ENCODE measurements at places on chromosomes 4 and X.

- no peak for DNase-seq
These were observed 100.7 kb downstream of the SPRY1 start for GRCh38 chr4:123497340-123497739.

GRCh38 chr4:167989815-167990214, 102.5 kb upstream of the ANXA10 start:
- DNase-seq = no peak

DNA sequence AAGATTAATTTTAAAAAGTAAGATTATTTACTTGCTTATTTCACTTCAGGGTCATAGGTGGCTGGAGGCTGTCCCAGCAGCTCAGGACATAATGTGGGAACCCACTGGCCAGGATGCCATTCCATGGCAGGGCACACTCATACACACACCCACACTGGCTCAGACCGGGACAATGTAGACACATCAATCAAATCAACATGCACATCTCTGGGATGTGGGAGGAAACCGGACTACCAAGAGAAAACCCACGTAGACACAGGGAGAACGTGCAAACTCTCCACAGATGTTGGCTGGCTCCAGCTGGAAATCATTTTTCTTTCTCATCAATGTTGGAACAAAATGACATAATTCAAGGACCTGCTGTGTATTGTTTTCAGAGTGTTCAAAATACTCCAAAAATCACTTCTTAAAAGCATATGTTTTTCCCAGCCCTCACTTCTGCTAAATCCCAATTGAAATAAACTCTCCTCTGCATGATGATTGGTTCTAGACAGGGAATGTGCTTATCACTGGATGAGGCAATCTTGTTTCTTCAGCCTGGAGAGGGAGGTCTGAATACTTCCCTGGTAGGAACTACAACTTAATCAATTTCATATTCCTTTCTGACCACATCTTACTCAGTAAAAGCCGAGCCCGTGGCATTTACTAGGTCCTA, 18.6 kb upstream of the CPE start:
- no peak for DNase-seq

DNA sequence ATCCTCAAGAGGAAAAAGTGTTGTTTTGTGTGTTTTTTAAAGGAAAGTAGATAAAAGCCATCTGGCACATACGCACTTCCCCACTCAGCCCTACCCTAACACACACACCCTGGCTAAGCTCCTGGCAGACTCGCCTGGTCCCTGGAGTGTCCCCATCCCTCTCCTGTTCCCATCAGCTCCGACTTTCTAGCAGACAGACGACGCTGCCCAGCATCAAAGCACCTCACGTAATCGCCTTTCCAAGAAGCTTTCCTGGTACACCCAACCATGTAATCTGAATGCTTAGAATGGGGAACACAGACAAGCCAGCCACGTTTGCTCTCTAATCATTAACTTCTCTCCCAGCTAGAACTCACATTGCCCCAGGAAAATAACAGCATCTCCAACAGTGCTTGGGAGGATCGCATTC, 116.2 kb downstream of the AFAP1 start:
- no peak for DNase-seq

GRCh38 chrX:74420196-74421035, 877 bp upstream of the SLC16A2 start:
- no peak for DNase-seq

DNA sequence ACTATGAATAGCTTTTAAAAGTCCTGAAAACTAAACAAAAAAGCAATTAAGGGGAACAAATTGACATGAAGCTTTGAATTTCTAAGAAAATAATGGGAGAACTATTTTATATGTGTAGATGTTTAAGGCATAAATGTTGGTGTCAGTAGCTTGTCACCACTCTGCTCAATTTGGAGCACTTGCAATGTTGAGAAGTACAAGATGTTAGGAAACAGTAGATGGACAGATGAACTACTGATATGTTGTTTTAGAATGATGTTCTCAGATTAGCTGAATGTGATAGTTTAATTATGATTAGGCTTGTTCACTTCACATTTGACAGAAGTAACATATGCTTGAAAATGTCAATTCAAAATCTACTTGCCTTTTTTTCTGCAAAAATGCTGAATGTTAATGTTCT, 525.7 kb upstream of the IGFBP7 start:
- no peak for DNase-seq

DNA sequence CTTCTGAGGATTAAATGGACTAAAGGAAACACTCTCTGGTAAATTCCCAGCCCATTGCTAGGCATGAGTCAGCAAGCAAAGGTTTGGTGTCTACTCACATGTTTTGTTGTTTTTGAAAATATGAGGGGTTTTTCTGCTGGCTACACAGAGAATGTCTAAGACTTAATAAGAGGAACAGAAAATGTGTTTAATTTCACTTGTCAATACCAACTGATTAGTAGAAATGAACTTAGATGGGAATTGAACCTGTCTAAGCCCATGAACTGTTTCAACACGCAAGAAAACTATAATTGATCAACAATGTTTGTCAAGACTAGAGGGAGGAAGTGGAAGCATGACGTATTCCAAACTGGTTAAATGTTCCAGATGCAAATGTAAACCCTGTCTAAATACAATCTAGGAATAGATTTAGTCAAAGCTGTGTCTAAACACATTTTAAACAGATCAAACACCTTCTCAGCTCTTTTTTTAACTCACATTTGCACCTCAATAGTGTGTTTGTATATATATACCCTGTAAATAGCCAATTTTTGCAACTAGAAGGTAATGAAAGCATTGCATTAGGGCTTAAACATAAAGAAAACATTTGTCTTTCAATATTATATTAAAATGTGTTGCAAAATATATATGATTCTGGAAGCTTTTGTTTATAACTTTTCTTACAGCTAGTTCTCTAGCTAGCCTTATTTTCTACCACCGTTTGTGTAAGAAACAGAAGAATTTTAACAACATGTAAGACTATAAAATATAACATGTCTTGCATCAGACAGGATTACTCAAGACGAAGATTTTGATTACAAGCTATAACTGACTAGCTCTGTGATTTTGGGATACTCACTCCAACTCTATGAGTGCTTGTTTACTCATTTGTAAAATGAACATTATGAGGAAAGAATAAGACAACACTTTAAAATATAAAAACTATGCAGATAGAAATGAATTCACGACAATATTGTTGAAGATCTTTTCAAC, 607.8 kb downstream of the FSTL5 start:
- no peak for DNase-seq

- DNase-seq = no peak
These were observed 50.8 kb upstream of the NPFFR2 start for GRCh38 chr4:71980976-71981375.

GRCh38 chr4:152951348-152951747, 15.2 kb downstream of the FHDC1 start:
- DNase-seq = no peak

DNA sequence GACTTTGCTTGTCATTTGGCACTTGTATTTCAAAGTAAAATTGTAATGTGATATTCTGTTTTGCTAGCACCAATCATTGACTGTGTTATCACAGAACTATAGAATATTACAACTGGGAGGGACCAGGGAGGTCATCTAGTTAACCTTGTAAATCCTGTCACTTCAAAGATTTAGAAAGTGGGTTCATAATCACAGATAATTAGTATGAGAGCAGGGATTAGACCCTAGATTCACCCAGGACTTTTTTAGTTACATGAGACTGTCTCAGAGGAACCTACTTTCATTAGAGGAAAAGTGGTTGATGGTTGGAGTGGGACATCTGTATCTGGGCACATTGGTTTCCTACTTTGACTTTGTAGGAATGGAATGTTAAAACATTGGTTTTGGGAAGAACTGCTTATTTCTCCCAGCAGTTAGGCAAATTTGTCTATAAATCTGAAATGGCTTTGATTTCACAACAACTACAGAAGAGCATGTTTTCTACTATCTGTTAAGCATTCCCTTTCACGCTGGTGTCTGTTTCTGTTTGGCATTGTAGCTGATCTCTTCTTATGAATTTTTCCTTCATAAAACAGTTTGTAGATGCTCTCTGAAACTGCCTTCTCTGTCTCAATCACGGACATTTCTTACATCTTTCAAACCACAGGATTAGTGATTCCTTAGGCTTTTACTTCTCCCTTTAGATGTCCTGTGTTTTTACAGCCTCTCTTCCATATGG, 144.1 kb downstream of the DIPK2B start:
- no peak for DNase-seq

DNA sequence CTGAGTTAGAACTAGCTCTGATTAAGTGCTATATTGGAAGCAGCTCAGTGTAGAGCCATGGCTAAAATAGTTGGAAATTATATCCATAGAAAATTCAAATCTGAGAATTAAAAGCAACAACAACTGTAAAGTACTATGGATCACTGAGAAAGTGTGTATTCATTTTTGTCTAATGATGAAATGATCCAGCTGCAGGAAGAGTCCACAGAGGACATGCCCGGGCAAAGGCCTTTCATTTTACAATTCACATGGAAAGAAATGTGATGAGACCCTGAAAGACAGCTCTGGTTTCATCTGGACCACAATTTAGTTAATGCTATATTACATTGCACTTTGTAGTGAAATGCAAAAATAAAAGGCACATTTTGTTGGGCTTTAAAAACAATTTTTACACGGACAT, 196.8 kb upstream of the FAT1 start:
- no peak for DNase-seq

DNA sequence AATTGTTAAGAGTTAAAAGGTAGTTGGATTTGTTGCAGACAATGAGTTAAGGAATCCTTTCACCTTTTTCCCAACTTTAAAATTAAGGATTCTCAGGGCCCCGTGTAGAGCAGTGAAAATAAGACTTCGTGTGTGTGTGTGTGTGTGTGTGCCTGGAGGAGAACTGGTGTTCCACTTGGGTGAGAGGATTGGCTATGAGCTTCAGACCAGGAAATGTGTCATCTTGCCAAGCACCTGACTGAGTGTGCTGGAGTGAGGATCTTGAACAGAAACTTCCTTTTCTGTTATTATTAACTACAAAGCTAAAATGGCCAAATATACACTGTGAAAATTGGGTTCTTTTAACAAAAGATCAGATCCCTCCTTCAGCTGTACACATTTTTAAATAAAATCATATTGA, 113.1 kb upstream of the VCX2 start:
- DNase-seq = no peak

- DNase-seq = no peak
These were observed 40.5 kb downstream of the MED14 start for GRCh38 chrX:40694802-40695201.

GRCh38 chr4:156571146-156571545, 400.5 kb downstream of the PDGFC start:
- no peak for DNase-seq

GRCh38 chr4:185896817-185897488, 85.0 kb upstream of the SORBS2 start:
- DNase-seq = no peak

GRCh38 chrX:29652484-29652883, 562.9 kb upstream of the MAGEB2 start:
- DNase-seq = no peak

DNA sequence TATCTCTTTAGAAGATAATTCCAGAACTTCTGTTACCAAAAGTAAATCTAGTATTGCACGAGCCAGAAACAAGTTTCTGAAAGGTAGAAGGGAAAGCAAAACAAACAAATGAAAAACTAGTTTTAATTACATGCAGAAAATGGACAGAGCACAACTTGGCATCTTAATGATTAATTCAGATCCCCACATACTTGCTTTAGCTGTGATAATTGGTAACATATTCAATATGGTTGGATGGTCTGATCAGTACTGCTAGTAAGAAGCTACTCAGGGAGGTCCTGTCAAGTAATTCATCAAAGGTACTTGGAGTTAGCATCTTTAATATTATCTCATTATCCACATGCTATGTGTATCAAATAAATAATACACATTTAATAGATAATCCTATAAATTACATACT, 204.3 kb downstream of the TRAM1L1 start:
- no peak for DNase-seq

DNA sequence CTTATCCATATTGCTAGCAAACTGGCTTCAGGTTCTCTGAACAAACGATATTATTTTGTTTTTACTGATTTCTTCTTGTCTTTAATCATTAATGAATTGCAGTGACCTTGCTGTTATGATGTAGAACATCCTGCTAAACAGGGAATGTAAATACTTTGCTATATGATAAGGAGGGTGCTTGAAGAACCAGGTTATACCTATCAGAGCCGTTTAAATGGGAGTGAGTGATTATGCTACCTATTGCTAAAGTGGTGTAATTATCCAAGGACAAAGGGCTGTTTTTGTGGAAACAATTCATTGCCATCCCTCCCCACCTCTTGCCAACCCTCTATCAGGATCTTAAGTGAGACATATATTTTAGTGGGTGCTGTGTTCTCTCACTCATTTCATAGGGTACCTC, 788.9 kb downstream of the RPA4 start:
- DNase-seq = no peak

GRCh38 chr4:83604321-83604720, 68.4 kb downstream of the GPAT3 start:
- no peak for DNase-seq

DNA sequence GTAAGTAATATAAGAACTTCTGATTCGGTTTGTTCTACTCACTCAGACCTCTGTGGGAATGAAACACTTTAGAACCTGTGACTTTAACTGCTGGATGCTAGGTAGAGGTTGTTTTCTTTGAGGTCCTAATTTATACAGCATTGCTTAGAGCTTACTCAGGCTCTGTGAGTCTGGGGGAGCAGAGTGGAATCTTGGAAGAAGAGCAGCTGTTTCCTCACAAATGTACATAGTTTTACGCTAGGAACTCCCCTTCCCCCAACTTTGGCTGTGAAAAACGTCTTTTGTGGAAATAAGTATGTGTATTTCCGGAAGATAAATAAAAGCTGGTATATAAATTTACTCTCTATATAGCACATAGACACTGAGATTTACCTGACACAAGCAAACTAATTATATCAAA, 141.4 kb downstream of the NAA11 start:
- no peak for DNase-seq

DNA sequence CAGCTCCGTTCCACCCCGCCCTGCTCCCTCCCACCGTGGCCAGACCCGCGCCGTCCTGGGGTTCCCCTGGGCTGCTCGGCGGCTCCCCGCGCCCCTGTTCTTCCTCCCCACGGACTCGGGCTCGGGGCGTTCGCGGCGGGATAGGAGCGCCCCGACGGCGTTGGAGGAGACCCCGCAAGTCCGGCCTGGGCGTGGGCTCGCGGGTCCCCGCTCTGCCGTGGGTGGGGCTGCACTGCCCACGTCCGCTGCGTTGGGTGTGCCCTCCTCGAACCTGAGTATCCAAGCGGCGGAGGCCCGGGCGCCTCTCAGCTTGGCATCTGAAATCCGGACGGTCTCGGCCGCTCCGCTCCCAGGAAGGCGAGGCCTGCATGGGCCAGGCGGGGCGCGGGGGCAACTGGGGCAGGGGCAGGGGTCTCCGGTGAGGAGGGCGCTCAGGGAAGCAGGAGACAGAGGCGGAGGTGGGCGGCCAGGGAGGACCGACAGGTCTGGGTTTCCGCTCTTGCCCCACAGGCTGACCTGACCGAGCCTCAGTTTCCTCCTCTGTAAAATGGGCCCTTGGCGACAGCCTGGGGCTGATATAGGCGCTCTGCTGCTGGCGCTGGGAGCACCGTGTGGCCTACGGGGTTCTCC, 12.0 kb upstream of the NAT8L start:
- no peak for DNase-seq

GRCh38 chrX:500481-501010, 113.8 kb upstream of the PPP2R3B start:
- DNase-seq = no peak
